ENCODE measurements at places on chromosomes 12 and 14.

DNA sequence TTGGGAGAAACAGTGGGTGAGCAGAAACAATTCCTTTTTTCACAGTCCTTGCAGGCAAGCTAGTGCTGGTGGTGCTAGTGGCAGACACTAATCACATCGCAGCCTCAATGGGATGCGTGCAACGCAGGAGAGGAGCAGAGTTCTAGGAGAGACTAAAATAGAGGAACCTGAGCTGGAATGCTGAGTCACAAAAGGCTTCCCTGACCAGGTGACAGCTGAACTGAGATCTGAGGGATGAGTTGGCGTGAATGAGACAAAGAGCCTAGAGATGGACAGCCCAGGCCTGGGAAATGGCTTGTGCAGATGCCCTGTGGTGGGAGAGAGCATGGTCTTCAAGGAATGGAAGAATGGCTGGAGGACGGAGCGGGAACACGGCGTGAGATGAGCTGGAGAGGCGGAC lies 25.8 kb downstream of the ACADS start:
- no peak for DNase-seq

- no peak for DNase-seq
Measured at GRCh38 chr12:116263844-116264243, 13.6 kb downstream of the MED13L start.

DNA sequence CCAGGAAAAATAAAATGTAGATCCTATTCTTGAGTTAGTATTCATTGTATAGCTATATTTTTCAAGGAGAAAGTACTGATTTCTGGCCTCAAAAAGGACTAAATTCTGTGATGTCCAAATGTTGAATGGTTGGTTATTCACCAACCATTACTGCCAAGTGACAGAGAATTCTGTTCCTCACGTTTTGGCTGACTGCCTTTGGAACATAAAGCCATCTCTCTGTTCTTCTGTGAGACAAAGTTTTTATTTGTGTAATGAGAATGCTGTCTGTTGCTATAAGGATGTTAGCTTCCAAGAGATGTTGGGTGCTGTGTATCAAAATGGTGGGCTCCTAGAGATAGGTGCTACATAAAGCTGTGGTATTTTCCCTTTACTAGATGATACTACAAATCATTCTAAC lies 9.3 kb downstream of the ZNF410 start:
- no peak for DNase-seq

DNA sequence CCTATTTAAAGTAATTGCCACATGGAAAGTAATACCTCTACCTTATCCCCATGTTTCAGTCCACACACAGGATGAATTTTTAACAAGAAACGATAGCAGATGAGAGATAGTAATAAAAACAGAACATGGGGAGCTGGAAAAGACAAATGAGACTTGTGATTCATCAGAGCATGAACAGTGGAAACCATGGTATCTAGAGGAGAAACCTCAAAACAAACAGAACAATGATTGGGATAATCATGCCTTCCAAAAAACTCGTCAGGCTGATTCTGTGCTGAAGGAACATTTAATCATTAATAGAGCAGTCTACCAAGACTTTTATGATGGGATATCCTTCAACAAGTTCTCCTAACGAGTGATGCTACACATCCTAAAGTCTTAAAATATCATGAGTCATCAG lies 1390.7 kb downstream of the FSCB start:
- no peak for DNase-seq

- no peak for DNase-seq
Measured at GRCh38 chr14:104799244-104800014, 1.5 kb upstream of the ZBTB42 start.

- DNase-seq: no peak
Measured at GRCh38 chr14:102272392-102272791, 32.6 kb downstream of the MOK start.

DNA sequence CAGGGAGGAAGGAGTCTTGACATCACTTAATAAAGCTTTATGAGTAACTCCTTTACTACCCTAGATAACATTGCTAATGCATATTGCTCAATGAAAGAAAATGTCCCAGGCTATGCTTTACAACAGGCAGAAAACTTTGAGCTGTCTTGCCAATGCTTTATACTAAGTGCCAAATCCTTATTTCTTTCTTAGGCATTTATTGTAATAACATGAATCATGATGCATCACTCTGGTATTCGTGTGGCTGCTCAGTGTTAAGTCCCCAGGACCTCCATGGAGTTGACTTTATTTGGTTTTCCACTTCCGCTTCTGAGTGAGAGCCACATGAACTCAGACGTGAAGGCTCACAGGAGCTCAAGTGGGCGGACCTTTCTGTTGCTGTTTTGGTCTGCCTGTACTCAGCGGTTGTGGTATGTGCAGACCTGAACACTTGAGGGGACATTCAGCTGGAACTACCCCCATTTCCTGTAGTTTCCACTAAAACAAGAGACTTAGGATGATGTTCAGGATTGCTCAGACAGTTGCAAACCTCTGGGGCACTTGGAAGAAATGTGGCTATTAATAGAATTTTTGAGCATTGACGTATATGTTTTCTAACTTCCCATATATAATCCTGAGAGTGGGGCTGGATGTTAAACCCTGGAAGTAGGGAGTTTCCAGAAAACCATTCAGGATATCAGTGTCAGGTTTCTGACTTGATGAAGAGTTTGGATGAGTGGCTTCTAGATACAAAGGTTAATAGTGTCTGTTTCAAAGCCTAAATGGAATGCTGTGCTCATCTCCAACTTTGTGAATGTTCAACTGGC lies 258.6 kb downstream of the MSRB3 start:
- DNase-seq: no peak

- no peak for DNase-seq
Measured at GRCh38 chr12:121057794-121058193, 18.7 kb upstream of the OASL start.

Measured in stimulated activated CD4-positive, alpha-beta T cell treated with anti-CD3 and anti-CD28 coated beads, TNF-alpha, amount 100 ng/mL, for 4 hours (primary cell).